ENCODE measurements at places on chromosomes 3 and 15.

GRCh38 chr15:67048281-67049279, 16.8 kb upstream of the SMAD3 start:
- DNase-seq: peak; percentile 52

- DNase-seq: no peak
Measured at GRCh38 chr15:31828594-31828993, 201.7 kb upstream of the CHRNA7 start.

DNA sequence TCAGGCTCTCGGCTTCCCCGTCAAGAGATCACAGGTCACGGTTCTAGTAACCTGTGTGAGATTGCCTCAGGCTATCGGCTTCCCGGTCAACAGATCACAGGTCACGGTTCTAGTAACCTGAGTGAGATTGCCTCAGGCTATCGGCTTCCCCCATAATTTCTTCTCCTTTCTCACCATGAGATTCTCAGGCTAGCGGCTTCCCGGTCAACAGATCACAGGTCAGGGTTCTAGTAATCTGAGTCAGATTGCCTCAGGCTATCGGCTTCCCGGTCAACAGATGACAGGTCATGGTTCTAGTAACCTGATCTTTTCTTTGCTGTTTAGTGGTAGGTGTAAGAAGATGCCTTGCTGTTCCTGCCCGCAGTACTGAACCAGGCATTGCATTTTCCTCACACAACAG, 418.2 kb upstream of the ZNF717 start:
- DNase-seq: no peak

DNA sequence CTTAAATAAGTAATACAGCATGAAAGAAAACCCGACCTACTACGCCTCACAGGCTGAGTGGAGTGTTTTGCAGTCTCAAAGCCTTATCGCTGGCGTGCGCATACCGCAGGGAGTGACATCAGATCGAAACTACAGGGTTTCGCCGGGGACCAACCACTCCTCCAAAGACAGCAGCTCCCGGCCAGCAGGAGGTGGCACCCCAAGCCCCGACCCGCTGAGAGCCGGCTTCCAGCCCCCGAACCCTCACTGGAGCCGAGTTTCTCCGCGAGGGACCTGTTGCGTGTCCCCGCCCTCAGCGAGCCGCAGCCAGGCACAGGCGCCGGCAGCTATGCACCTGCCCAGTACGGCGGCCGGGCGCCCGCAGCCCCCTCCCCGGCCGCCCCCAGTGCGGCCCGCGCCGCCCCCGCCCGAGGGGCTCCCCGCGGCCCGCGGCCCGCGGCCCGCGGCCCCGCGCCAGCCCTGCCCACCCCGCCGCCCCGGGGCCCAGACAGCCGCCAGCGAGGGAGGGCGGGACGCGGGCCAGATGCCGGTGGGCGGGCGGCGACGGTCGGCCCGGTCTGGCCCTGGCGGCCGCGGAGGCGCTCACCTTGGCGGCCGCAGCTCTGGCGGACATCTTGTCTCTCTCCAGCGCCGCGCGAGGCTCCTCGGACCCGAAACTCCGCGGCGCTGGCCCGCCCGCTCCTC, 710 bp downstream of the TJP1 start:
- DNase-seq: peak; percentile 88

GRCh38 chr3:50121072-50122032, 32.6 kb downstream of the RBM5 start:
- peak; percentile 89 for DNase-seq

DNA sequence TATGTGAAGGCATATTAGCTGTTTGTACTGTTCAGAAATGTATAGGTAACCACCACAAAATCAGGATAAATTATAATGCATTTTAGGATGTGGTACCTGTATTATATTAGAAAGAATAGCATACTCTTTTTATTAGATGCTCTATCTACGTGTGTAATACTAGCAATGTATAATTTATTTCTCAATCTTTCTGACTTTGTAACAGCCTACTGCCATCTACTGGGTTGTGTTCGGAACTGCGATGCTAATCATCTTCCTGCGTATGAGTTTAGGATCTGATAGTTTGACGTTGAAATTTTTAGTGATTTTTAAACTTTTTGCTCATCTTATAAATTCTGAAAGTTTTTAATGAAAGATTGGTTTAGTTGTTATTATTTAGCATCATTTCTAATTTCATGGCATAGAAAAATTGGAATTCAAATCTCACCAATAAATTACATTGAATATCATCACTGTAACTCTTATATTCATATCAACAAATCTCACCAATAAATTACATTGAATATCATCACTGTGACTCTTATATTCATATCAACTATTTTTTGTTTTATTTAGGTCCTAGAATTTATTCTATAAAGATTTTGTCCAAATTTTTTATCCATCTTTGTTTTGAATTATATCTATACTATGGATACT, 322.7 kb upstream of the ZNF717 start:
- DNase-seq: no peak

- no peak for DNase-seq
Measured at GRCh38 chr3:125160606-125161371, 51.8 kb downstream of the SLC12A8 start.

GRCh38 chr3:23697416-23697815, 108.3 kb upstream of the UBE2E1 start:
- DNase-seq: no peak

DNA sequence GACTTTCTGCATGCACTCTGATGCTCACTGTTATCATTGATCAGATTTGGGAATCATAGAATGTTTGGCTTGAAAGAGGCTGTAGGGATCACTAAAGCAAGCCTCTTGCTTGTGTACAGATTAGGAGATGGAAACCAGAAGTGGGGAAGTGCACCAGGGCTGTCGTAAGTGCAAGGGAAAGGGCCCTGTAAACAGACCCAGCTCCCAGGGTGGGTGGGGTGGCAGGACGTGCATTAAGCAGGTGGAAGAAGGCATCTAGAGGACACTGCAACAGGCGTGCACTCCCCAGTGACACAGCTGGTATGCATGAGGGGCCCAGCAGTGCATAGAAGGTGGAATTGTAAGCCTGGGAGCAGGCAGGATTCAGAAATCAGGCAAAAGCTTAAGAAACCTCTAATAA, 58.0 kb upstream of the SLC7A14 start:
- no peak for DNase-seq
